Activated CD4-positive, CD25-positive, alpha-beta regulatory T cell treated with anti-CD3 and anti-CD28 coated beads, Interleukin-2, amount 50 U/mL, for 72 hours (primary cell): ENCODE measurements at places on chromosomes 12 and 14.

- peak; percentile 12 for DNase-seq
These were observed 17.9 kb downstream of the SERPINA1 start for GRCh38 chr14:94370524-94370910.

GRCh38 chr14:34931206-34931605, 51.6 kb upstream of the SRP54 start:
- DNase-seq, result no peak

DNA sequence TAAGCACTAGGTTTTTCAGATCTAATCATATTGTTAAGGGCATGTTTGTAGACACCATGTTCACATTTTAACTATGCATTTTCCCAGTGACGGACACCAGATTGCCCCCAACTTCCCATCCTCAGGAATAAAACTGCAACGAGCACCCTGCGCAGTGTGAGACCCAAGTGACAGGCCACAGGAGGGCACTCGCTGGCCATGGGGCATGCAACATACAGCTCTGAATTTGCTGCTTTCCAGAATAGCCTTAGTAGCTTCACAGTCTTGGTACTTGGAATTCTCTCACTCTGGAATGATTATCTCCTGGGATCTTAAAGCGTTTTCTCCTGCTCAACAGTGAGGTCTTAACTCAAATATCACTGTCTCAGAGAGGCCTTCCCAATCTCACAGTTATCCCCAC, 972 bp upstream of the DDX47 start:
- no peak for DNase-seq

DNA sequence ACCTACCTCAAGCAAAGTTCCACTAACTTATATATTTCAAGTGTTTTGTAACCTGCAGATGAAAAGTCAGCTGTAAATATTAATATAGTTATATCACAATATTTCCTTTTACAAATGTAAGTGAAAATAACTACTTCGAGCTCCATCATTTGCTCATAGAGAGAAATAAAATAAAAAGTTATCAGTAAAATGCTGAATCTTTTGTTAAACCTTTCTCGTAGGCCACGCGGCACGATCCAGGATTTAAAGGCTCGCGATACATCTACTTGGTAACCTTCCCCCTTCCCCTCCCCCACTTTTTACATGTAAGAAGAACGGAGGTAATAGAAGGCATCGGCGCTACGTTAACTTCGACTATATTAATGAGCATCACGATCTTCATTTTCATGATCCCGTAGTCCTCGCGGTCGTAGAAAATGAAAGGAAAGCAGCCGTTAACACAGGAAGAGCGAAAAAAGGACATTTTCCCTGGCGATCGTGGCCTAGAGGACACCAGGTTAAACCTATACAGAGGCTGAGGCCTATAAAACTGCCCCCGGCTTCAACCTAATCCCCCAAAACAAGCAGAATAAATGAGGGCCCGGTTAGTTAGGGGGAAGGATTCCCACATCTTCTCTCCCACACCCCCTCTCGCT, 508 bp downstream of the HNRNPC start:
- DNase-seq, result no peak

DNA sequence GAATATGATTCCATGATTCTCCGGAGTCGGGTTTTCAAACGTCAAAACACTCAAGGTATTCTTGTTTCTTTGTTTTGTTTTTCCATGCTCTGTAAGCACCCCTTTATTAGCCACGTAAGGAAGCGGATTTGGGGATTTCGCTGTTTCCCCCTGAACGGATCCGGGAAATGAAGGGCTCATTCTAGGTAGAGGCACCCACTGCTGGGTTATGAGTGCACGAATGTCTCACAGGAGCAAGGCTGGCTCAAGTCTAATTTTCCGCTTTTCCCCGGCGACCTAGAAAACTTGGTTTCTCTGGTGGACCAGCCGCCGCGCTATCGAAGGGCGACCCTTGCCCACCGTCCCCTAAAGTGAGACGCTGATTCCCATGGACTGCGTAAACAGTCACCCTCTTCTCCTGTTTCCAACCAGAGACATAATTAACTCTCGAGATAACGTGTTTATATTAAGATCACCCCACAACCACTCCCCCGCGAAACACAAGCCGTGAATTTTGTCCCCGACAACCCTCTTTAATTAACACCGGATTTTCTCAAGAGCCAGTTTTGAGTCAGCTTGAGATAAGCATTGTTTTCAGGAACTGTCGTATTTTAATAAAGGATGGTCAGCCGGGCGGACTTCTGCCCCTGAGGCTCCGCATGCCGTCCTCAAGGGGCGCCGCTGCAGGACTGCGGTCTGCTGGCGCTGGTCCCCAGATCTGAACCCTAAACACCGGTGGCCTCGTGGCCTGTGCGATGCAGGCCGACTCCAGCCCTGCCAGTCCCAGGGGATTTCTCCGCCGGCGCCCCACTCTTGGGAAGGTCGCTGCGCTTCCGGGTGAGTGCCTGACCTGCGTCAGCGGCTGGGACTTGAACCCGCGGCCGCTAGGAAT, 515 bp upstream of the ABCC9 start:
- DNase-seq, result no peak

GRCh38 chr14:81235096-81235495, 14.3 kb upstream of the GTF2A1 start:
- DNase-seq, result no peak

DNA sequence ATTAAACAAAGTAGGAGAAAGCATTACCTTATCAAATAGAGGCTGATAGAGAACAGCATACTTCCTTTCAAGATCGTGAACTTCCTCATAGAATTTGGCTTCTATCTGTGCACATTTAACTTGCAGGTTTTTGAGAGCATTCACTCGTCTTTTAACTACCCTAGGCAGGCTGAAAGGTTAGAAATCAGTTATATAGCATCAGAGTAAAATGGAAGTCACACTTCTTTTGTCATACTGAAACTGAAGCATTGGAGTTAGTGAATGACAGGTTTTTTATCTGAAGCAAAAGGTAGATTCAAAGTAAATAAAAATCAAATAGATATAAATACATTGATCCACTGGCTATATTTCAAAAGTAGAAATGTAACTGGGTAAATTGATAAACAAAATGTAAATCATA, 24.4 kb downstream of the NAP1L1 start:
- no peak for DNase-seq
